Suppressor macrophage treated with lipopolysaccharide for 4 hours (primary cell): ENCODE measurements at places on chromosomes 12 and 14.

- no peak for DNase-seq
Observed at GRCh38 chr14:87080146-87080545, 912.8 kb downstream of the GALC start.

DNA sequence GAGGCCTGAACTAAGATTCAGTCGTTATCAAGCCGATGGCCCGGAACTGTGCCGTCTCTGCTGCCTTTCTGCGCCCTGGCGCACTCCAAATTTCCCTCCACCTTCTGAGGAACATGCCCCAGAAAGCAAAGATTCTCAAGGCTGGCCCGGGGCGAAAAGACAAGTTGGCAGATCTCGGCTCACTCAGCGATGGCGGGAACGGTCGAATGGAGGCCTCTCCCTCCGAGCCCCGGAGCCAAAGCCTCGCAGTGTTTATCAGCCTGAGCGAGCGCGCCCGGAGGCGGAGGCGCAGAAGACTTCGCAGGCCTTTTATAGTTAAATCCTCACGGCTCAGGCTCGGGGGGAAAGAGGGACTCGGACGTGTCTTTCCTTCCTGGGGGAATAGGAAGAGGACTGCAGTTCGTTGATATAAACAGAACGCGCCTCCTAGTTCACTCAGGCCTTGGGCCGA lies 5.6 kb downstream of the TBX5 start:
- DNase-seq: no peak

DNA sequence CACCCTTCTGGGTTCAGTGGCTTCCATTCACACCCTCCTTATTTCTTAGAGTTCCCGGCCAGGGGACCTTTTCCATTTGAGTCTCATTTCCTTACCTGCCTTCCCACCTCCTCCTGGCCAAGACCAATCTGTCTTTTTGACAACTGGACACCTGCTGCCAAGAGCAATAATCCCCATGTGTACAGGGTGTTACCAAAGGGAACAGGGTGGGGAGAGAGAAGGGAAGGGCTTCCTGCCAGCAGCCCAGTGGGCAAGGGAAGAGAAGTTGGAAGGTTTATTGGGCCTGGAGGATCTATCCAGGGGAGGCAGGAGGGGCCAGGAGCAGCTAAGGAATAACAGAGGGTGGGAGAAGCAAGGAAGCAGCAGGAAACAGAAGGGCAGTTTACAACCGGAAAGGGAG lies 346.2 kb downstream of the C12orf75 start:
- no peak for DNase-seq

DNA sequence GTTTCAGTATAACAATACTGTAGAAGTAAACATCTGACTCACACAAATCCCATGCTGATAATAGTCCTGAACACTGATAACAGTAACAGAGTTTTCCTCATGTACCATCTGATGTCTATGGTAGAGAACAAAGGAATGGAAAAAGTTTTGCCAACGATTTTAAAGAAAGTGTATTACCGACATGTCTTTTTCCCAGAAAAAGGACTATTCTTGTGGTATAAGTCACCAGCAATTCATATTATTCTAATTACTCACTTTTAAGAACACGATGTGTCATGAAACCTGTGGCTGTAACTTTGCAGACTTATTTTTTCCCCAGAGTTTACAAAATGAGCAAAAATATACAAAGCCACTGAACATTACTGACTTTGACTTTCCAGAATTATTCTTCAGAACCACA lies 40.1 kb upstream of the DCN start:
- DNase-seq: no peak

DNA sequence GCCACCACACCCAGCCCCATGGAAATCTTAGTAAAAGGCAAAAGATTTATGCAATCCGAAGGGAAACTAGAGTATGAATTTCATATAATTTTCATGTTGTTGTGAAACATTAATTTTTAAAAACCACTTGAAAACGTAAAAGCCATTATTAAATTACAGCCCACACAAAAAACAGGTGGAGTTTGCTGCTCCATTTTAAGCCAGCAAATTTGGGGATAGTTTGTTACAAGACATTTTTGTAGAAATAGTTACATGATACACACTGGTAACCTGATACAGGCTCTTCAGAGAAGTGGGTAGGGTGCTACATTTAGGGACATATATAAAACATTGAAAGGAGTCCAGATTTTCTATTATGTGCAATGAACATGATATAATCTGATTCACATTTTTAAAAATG lies 17.6 kb downstream of the GNPTAB start:
- DNase-seq: no peak

DNA sequence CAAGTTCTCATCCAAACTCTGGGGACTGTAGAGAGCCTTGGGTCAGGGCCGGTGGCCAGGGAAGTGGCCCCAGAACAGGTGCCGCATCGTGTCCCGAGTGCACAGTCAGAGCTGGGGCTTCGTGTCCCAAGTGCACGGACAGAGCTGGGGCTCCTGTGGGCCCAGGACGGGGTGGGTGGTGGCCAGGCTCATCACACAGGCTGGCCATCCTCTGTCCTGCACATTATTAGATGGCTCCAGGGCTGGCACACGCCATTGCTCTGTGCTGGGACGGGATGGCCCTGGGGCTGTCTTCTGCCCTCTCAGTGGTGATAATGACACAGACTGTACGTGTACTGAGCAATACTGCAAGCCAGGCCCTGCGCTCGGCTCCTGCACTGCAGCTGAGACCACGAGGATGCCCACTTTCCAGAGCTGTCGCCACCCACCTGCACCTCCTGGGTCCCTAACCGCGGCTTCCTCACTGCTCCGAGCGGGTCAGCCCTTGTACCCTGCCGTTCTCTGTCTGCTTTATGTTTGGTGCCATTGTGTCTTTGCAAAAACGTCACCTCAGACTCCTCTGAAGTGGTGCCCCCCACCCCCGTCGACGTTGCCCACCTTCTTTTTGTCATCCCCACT lies 1.9 kb downstream of the FBRSL1 start:
- no peak for DNase-seq

- no peak for DNase-seq
Observed at GRCh38 chr12:83954956-83955601, 957.5 kb downstream of the SLC6A15 start.

- peak; percentile 64 for DNase-seq
Observed at GRCh38 chr14:68363843-68364767, 428.8 kb downstream of the ZFP36L1 start.

DNA sequence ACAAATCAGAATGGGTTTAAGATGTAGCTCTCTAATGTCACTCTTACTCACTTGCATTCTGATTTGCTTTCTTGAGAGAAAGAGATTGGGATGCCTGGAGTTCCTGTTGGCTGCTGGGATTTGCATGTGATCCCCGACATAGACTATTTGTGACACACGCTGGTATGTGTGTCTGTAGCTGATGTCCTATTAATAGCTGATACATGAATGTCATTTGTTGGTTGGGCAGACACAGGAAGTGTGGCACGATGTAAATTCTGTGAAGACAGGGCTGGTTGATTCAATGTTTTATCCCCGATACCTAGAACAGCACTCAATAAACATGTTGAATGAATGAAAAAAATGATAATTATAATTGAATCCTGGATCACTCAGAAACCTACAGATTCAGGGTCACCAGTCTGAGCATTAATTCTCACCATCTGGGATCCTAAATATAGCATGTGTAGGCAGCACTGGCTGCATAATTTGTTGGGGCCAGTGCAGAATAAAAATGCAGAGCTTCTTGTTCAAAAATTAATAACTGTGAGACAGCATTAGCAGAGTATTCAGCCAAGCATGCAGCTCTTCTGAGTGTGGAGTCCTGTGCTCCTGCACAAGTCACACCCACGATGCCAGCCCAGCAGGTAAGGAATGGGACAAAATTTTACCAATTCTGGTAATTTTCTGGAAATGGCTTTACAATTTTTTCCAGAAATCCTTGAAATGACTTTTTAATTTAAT lies 35.5 kb upstream of the SOCS2 start:
- no peak for DNase-seq

- DNase-seq: no peak
Observed at GRCh38 chr12:64229796-64230195, 7.7 kb upstream of the KICS2 start.

DNA sequence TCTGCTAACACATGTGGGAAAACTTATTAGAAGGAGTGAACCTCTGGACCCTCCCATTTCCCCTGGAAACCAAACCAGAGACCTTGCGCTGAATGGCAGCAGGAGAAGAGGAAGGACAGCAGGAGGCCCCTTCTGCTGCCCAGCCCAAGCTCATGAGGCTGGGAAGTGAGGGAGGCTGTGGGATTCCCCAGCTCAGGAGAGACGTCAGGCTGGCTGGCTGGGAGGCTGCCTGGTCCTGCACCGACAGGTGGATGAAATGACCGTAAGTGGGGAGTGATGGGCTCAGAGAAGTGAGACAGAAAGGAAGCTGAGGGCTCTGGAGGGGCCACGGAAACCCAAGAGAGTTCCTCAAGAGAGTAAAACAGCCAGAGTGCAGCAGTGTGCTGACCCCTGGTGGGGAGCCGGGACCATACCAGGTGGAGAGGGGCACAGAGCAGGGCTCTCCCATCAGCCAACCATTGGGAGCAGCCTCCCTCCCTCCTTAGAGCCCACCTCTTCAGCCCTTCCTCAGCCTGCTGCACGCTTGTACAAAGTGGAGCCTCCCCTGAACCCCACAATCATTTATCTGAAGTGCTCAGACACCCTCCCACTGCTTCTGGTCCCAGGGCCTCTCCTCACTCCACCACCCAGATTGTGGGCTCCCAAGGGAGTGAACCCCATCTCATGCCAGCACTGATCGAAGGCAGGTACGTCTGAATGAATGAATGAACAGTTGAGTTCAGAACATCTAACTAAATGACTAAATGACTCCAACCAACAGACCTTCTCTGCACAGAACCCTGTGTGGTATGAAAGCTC lies 14.0 kb downstream of the TAMALIN start:
- peak; percentile 64 for DNase-seq

- DNase-seq: peak; percentile 88
Observed at GRCh38 chr12:57583008-57583831, 7.8 kb upstream of the PIP4K2C start.

- DNase-seq: no peak
Observed at GRCh38 chr12:77493302-77494168, 337.2 kb upstream of the NAV3 start.

DNA sequence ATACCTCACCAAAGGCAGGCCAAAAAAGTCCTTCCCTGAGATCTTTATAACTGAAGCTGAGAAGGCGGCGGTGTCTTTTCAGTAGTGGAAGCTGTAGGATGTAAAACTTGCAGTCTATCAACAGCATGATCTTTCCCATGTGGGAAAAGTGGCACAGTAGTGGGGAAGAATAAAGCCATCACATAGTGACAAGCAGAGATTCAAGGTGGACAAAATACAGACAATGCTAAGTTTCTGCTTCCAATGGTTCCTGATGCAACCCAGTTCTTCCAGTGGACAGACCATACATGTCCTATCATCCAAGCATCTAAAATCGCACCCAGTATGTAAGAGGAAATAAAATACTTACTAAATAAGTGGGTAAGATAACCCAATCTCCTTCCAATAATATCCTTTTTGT lies 4.1 kb downstream of the RPS6KA5 start:
- DNase-seq: no peak

DNA sequence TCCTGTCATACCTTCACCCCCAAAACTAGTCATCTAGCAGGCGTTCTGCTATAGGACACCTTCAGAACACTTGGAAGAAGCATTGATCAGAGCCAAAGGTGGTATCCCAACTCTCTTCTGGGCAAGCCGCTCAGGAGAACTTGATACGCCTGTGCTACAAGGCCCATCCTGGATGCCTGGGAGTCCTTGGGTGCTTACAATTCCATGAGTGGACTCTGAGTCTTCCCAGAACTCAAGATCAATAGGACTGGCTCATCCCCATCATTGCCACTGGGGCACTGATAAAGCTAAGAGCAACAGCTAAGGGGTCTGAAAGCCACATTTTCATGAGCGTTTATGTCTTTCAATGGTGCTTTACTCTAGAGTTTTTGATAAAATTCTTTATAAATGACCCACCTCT lies 1.9 kb downstream of the SPTB start:
- no peak for DNase-seq
